GM23338 (cell line): ENCODE measurements at places on chromosomes 7 and 10.

DNA sequence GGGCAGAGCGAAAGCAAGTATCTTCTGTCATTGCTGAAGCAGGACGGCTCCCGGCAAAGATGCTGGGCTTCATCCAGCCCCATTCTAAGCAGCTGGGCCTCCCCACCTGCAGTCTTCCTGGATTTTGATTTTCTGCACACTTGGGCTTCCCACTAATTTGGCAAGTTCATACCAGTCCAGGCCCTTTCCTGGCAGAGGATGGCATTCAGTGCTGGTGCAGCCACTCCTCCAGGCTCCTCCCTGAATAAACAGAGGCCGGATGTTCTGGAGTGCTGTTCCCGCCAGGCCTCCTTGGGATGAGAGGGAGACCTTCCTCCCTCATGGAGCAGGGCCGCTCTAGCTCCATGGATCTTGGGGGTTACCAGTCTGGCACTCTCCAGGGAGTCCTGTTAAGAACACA, 3.4 kb downstream of the BAG3 start:
- DNase-seq, result no peak

DNA sequence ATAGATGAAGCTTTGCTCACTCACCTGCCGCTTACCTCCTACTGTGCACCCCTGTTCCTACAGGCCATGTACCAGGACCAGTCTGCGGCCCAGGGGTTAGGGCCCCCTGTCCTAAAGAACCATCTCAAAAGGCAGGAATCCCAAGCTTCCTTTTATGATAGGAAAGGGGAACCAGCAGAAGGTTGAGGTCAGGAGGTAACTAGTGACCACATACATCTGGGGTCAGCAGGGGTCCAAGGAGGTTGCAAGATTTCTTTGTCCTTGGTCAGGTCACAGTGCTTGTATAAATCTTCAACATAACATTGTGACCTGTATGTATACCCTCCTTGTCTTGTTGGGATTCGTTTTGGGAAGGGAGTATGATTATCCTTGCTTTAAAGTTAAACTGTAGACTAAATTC, 73.8 kb downstream of the OAT start:
- no peak for DNase-seq

GRCh38 chr7:44580945-44581878, 819 bp downstream of the TMED4 start:
- peak; percentile 25 for DNase-seq

GRCh38 chr10:4945766-4946717, 17.2 kb upstream of the AKR1C1 start:
- DNase-seq, result no peak

- DNase-seq, result no peak
These were observed 340.9 kb downstream of the LRMDA start for GRCh38 chr10:75772153-75772887.

- no peak for DNase-seq
These were observed 33.6 kb downstream of the PDE1C start for GRCh38 chr7:32036557-32036956.

DNA sequence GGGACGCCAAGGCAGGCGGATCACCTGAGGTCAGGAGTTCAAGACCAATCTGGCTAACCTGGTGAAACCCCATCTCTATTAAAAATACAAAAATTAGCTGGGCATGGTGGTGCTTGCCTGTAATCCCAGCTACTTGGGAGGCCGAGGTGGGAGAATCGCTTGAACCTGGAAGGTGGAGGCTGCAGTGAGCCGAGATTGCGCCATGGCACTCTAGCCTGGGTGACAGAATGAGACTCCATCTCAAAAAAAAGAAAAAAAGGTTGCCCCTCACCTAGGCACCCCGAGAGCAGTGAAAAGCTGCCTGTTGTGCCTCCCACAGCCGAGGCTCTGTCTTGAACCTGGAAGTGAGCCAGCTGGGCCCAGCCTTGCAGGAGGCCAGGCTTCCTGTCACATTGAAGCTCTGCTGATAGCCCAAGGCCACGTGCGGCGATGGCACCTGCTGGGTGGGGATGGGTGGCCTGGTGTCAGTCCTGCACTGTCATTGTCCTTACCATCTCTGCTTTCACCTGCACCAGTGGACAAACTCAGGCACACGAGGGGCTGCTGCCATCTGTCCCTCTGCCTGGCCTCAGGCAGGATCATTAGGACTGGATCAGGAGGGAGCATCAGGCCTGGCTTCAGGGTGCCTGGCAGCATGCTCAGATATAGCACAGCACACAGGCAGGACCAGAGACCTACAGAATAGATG, 37.8 kb downstream of the DNAJB12 start:
- no peak for DNase-seq

GRCh38 chr10:26464632-26465280, 26.6 kb downstream of the APBB1IP start:
- no peak for DNase-seq
